ENCODE measurements at places on chromosomes 5 and 9.

- no peak for DNase-seq
Measured at GRCh38 chr9:108865037-108865436, 3.0 kb downstream of the ACTL7A start.

DNA sequence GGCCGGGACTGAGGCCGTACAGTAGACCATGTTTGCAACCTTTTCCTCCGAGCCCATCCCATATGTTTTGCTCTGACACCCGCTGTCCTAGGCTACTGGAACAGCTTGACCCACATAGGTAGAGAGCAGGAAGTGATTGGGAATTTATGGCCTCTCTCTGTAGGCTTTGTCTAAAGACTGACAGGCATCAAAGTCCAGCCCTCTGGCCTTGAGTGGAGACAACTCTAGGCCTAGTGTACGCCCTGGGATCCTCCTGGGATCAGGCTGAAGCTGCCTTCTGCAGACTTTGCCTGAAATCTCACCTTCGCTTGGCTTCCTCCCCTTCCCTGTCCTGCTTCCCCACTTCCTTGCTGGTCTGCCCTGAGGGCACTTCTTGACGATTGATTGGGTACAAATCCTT is 13.6 kb upstream of the AKNA start:
- DNase-seq: no peak

DNA sequence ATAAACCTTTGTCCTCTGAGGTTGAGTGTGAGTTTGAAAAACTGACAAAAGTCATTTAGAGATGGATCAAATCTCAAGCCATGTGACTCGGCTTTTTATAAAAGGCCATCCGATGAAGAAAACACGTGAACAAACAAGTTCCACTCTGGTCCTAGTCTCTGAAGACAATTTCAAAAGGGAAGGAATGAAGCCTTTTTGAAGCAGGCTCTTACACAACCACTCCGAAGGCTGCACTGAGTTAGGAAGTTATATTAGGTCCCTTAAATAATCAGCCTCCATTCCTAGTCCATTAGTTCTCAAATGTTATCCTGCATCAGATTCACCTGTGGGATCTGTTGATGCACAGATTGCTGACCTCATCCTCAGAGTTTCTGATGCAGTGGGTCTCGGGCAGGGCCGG is 166.6 kb upstream of the HMHB1 start:
- no peak for DNase-seq

GRCh38 chr5:135051872-135052271 is 17.8 kb upstream of the PITX1 start:
- no peak for DNase-seq

GRCh38 chr5:32390819-32391591 is 53.5 kb downstream of the ZFR start:
- no peak for DNase-seq

DNA sequence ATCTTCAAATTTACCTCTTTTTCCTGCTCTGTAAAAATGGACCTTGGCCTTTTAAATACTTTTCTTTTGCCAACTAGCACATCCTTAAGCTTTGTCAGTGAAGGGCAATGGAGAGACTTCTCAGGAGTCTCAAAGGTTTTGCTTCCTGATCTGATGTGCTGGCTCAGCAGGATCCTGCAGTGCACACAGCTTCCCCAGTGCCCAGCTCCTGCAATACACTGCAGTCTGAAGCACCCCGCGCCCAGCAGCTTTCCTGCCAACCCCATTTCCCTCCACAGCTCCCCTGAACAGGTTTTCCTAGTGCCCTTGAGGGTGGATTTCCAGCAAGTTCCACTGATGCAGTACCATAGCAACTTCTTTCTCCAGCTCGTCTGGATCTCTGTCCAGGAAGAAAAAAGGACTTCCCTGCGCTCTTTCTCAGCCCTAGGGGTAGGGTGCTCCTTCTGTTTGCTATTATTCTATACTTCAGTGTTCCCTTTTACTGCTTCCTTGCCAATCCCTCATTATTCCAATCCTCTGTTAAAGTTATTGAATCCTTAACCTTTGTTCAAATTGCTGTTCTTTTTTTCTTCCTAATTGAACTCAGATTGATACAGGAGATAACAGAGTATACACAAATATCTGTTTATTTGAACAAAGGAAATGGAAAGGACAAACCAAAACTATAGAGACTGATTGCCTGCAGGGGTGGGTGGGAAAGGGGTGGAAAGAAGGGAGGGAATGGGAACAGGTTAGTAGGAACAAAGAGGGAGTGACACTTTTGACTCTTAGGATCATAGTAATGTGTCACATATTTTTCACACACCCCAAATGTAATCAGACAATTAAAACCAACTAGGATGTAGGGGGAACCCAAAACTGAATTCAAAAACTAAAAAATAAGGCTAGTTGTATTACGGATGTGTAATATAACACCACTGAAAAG is 8.5 kb downstream of the SNAPC3 start:
- no peak for DNase-seq

- DNase-seq: no peak
Measured at GRCh38 chr9:27440888-27441740, 83.0 kb upstream of the IFNK start.

Measured in D721Med (cell line).